ENCODE measurements at places on chromosomes 13 and 19.

DNA sequence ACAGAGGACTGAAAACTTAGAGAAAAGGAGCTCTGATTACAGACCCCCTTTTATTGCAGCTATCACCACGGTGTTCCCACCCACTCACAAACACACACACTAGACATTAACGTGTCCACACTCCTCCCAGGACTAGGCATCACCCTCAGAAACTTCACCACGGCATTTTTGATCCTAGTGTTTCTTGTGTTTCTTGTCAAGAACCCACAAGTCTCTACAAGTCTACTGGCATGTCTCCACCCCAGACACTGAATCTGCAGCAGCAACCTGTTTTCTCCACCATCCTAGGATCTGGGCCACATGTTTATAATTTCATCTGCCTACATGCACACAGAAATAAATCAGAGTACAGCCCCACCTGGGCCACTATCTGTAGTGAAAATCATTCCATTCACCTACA lies 4.3 kb downstream of the ZNF486 start:
- DNase-seq, result no peak

- no peak for DNase-seq
These were observed 1.1 kb upstream of the PRKCG start for GRCh38 chr19:53880711-53881481.

DNA sequence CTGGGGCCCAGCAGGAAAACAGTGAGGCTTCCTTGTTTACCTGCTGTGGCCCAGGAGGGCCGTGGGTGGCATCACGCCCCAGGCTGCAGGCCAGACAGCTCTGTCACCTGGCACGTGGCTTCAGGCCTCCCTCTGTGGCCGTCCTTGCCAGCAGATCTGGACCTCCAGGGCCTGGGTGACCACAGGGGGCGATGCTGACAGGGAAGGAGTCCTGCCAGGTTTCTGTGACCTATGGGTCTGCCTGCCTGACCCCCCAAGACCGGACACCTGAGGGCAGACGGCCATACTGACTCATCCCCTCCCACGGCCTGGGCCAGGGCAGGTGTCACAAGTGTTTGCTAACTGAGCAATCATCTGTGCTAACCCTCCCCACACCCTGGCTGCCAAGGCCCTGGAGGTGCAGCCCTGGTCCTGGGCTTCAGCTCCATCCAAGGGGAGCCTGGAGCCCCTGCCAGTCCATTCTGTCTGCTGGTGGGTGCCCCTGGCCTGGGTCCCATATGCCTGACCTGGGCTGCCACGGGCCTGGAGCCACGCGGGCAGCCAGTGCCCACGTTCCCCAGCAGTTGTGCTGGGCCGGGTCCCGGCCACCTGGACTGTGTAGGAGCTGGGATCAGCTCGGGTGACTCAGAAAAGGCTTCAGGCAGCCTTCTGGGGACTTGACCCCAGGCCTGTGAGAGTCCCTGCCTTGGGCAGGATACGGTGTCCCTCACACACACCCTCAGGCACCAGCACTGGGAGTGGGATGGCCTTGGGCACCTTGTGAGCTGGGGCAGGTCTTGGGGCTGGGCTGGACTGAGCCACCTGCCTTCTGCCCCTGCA lies 3.7 kb downstream of the CDC34 start:
- DNase-seq, result no peak

DNA sequence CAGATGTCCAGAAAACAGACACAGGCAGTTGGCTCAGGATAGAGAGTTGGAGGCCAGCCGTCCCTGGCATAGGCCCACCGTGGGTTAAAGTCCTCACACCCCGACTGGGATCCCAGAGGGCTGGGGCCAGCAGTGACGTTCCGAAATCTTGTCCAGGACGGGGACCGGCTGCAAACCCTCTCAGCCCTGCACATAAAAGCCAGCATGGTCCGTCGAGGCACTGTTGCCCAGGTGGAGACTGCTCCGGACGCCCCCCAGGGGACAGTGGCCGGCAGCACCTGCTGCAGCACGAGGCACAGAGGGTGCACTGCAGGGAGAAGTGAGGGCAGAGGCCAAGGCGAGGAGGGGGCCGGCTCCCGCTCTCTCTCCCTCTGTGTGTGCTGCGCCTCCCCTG lies 4.3 kb upstream of the IFNL2 start:
- DNase-seq, result no peak

- DNase-seq, result no peak
These were observed 314.9 kb downstream of the COG6 start for GRCh38 chr13:39970177-39970846.

DNA sequence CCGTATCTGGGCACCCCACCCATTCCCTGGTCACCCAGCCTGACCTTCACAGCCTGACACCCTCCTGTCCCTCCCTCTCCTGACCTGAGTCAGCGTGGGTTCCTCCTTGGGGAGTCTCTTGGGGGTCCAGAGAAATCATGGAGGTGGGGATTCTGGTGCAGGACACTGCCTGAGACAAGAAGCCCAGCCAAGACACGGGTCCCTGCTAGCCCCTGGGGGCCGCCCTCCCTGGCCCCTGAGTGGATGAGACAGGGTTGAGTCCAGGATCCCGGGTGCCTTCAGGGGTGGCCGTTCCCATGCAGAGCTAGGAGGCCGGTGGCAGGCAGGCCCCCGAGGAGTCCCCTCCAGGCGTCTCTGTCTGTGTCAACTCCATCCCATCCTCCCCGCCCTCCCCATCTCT lies 1.6 kb downstream of the MAP2K7 start:
- DNase-seq, result no peak

GRCh38 chr13:95378603-95379002 lies 77.4 kb upstream of the ABCC4 start:
- DNase-seq, result no peak

DNA sequence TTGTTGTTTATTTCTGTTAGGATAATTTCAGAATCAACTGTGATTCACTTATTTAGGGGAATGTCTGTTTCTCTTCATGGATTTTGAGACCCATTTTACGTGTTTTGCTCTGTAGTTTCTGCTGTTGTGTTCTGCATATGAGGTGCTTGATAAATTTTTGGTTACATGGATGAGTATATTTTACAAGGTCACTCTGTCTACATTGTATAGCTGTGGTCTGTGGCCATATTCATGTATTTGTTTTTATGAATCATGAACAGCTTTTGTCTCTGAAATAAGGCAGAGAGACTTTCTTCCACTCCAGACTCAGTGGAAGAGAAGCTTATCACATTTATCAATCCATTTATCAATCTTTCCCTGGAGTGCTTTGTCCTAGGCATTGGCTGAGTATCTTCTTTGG lies 56.6 kb downstream of the PDS5B start:
- DNase-seq, result no peak

DNA sequence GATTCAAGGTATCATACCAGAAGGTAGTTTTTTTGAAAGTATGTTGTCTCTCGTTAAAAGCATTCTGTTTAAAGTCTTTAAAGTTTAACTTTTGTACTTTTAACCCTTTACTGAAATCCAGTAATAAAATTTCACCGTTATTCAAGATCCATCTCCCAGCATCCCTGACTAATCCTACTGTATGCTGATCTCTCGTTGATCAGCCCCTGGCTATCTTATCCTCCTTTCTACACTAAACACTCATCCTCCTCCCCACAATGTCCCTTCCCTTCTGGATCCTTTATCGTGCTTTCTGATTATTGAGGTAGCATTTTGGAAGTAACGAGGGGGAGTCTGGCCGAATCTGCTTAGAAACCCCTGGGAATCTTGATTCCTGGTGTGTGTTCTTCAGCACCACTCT lies 1.3 kb downstream of the TPP2 start:
- no peak for DNase-seq

DNA sequence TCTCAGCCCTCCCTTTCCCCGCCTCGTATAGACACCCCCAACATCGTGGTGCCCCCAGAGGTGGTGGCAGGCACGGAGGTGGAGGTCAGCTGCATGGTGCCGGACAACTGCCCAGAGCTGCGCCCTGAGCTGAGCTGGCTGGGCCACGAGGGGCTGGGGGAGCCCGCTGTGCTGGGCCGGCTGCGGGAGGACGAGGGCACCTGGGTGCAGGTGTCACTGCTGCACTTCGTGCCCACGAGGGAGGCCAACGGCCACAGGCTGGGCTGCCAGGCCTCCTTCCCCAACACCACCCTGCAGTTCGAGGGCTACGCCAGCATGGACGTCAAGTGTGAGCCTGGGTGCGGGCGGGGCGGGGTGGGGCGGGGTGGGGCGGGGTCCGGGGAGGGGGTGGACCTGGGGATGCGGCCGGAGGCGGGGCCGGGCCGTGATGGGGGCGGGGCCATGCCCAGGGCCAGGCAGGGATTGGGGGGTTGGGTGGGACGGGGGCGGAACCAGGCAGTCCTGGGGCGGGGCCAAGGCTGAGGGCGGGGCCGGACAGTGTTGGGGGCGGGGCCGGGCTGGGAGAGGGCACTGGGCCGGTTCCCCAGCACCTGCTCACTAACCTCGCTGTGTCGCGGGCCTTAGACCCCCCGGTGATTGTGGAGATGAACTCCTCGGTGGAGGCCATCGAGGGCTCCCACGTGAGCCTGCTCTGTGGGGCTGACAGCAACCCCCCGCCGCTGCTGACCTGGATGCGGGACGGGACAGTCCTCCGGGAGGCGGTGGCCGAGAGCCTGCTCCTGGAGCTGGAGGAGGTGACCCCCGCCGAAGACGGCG lies 7.8 kb downstream of the MAG start:
- no peak for DNase-seq
